ENCODE measurements at places on chromosomes 5 and 9.

- DNase-seq: no peak
These were observed 31.3 kb downstream of the LHX6 start for GRCh38 chr9:122197426-122197825.

DNA sequence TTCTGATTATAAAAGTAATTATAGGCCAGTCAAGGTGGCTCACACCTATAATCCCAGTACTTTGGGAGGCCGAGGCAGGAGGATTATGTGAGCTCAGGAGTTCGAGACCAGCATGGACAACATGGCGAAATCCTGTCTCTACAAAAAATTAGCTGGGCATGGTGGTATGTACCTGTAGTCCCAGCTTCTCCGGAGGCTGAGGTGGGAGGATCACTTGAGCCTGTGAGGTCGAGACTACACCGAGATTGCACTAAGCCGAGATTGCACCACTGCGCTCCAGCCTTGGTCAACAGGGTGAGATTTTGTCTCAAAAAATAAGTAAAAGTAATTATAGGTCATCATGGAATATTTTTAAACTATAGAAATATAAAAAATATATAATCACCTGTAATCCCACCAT is 18.1 kb downstream of the IRF1 start:
- DNase-seq: no peak

- no peak for DNase-seq
These were observed 1118.6 kb upstream of the CDH9 start for GRCh38 chr5:28156981-28157380.

DNA sequence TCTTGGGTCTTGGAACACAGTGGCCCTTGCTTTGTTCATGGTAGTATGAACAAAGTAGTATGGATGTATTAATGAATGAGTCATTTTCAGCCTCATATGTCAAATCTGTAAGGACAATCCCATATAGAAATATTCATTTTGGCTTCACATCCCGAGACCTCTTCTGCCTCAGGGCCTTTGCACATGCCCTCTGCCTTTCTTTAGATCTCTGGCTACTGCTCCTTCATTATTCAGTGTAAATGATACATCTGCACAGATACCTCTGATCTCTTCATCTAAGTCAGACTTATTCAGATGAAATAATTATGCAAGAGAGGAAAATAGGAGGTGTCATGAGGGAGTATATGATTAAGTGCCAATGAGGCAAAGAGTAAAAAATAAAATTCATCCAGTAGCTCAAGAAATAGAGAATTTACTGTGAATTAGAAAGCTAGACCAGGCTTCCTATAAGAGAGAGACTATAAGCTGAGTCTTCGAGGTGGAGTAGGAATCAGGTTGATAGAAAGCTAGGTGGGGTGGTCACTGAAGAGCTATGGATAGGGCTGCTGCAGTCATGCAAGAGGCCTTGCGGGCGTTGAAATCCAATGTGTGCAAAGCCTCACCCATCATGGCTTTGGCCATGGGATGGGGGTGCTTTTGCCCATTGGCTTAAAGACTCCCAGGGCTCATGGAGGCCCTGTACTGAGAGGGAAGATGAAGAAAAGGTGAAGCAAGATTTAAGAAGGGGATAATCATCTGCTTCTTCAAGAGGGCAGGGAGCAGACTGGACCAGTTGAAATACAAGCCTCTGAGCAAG is 3.7 kb upstream of the TTLL11 start:
- DNase-seq: no peak
